Fibroblast of the conjunctiva (primary cell): ENCODE measurements at places on chromosomes 11 and 22.
A peak's percentile ranks its signal among the peaks of the same experiment; 100 is the strongest.

- no peak for DNase-seq
Observed at GRCh38 chr11:107757661-107758060, 45.8 kb upstream of the SLN start.

DNA sequence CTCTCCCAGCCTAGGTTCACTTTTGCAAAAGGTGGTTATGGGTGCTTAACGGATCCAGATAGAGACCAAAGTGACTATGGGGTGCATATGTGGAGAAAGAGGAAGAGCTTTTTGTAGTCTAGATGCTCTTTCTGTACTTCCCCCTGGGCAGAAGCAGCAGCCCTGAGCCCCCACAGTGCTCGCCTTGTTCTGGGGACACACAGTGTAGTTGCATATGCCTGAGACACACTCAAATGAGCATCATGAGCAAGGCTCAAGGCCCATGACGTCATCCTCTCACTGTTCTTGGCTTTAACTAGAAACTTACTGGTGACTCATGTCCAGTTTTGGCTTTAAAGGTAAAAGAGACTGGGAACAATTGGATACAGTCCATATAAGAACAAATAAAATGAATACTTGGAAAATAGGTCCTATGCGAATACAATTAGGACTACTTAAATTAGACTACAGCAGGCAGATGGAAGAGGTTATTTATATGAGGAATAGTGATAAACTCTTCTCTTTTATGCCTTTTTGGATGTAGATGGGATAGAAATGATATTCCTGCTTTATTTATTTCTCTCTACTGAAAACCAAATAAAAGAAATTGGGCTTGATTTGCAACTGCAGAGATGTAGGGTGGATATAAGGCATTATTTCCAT is 20.1 kb upstream of the PEX26 start:
- peak; percentile 97 for DNase-seq

DNA sequence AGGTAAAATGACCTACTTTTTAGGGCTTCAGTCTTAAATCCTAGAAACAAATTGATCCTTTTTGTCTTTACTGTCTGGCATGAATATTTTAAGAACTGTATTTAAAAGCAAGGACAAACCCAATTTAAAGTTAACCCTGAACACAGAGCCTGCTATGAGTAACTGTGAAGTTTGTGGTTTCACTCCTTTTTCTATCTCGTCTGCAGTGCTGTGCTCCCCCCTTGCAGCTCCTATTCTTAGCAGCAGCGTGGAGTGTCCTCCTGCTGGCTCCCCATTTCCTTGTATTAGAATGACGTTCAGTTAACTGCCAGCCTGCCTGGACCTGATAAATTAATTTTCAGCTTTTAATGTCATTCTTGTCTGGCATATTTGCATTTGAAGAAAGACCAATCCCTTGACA is 40.0 kb upstream of the LRRC4C start:
- no peak for DNase-seq

DNA sequence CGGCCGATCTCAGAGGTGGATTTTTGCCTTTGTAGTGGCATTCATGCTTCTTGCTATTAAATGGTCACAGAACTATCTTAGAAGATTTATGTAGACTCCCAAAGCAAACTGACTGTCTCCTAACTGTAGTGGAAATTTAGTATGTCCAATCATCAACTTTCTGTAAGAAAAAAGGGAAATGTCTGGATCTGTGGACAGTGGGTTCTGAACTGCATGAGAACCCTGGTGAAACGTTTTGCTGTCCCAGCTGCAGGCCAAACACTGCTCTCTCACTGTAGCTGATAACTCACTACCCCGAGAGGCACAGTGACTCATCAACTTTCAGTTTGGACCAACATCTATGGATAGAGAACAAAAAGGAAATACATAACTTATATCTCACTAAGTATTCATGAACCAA is 387.1 kb downstream of the SOX6 start:
- peak; percentile 77 for DNase-seq

GRCh38 chr11:64207256-64208085 is 950 bp downstream of the FERMT3 start:
- no peak for DNase-seq

DNA sequence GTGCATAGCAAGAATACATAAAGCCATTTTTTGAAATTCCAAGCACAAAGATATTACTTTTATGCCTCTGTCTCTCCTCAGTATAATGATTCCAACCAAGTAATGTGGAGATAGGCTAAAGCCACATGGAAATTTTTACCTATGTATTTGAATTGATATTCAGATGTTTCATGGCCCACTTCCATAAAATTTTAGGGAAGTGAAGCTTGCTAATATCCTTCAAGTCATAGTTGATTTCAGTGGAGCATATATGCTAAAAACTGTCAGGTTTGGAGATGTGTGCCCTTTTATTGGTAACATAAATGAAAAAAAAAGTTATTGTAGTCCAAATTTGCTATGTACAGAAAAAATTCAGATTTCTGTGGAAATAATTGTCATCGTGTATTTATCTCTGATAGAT is 12.3 kb downstream of the MS4A4E start:
- no peak for DNase-seq

GRCh38 chr11:14342906-14343305 is 16.1 kb downstream of the RRAS2 start:
- DNase-seq: peak; percentile 31

DNA sequence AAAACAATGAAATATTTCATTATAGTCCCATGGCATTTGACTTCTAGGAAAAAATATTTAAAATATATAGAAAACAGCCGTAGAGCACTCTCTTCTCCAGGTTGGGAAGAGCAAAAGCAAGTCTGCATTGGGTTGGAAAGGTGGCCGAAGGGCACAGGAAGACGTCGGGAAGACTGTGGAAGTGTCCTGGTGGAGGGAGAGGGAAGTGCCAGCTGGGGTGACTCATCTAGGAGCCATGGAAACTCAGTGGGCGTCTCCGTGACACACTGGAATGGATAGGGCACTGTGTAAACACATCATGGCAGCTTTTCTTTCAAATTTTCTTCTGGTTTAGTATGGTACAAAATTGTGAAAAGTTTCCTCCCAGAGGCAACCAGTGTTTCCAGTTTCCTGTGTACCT is 12.7 kb downstream of the GTPBP1 start:
- DNase-seq: no peak

DNA sequence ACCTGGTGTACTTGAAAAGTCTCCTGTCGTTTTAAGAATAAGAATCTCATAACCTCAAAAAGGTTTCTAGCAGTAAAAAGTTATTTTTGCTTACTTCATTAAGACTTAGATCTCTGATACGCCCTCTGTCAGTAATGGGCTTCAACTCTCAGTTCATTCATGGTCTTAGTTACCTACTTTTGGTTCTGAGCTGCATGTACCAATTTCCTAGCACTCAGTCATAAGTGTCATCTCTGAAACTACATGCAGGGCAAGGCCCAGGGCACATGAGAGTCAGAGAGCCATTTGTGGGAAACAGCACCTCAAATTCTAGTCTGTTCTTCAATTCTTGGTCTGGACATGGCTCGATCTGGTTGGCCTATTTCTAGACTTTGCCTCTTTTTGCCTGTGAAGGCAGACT is 838.4 kb downstream of the FAM181B start:
- DNase-seq: no peak

DNA sequence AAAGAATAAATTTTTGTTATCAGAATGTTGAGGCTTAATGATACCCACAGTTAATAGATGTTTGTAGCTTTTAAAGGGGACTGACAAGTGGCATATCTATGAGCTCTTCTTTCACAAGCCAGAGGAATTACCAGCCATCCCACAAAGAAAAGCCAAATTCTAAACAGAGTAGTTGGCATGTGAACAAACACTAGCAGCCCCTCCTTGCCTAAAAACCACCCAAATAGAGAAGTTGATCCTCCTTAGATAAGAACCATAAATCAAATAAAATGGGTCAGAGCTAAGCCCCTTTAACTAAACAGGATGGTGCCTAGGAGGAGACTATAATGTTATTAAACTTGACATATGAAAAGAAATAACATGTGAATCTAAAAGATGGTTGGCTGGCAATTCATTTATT is 11.4 kb downstream of the LPXN start:
- DNase-seq: no peak

DNA sequence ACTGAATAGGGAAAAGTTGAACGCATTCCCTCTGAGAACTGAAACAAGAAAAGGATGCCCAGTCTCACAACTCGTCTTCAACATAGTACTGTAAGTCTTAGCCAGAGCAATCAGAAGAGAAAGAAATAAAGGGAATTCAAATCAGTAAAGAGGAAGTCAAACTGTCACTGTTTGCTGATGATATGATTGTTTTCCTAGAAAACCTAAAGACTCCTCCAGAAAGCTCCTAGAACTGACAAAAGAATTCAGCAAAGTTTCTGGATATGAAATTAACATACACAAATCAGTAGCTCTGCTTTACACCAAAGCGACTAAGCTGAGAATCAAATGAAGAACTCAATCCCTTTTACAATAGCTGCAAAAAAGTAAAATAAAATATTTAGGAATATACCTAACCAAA is 471.2 kb upstream of the CNTN5 start:
- no peak for DNase-seq

- DNase-seq: no peak
Observed at GRCh38 chr11:44398266-44399030, 88.5 kb upstream of the ALX4 start.

DNA sequence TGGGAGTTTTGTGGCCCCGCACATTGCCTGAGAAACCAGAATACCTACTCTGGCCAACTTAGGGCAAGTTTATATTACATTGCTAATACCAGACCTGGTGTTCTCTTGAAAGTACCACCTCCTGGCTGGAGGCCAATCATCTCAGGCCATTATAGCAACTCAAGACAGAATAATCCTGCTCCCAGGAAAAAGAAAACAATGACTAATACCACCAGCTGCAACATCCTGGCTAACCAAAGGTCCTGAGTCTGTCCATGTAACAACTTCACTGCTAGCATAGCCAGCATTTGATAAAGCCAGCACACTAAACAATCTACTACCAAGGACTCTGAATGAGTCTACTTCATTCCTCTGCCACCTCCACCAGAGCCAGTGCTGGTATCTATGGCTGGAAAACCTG is 1298.7 kb upstream of the CNTN5 start:
- DNase-seq: peak; percentile 65

DNA sequence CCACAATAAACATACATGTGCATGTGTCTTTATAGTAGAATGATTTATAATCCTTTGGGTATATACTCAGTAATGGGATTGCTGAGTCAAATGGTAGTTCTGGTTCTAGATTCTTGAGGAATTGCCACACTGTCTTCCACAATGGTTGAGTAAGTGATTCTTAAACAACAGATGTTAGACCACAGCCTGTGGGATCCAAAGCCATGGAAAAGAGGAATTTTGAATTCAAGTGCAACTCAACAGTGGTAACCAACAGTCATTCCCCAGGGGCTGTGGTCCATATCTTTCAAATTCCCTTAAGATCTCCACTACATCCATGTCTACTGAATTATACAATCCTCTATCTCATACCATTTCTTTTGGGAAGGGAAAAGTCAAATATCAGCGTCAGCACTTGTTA is 321.5 kb downstream of the LARGE1 start:
- DNase-seq: no peak

DNA sequence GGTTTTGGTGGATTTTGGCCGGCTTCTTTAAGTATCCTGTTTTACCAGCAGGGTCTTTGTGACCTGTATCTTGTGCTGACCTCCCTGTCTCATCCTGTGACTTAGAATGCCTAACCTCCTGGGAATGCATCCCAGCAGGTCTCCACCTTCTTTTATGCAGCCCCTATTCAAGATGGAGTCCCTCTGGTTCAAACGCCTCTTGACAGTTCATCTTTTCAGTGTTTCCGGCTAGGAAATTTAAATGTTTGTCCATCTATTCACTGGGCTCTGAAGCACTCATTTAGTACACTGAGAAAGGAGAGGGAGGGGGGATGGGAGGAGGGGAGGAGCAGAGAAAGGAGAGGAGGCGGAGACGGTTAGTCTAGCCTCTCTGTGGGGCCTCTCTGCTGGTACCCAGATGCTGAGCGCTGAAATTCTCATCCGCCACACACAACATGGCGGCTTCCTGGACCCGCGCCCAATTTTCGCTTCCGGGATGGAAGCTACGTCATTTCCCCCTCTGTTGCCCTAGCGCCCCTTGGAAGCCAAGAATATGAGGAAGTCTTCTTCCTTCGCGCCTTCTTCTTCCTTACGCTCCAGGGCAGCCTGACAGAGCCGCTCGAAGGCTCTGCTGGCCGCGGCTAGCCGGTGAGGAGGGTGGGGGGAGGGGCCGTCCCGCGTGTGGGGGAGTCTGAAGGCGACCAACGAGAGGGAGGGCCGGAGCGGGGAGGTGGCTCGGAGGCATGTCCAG is 69.0 kb upstream of the SYT13 start:
- peak; percentile 55 for DNase-seq

DNA sequence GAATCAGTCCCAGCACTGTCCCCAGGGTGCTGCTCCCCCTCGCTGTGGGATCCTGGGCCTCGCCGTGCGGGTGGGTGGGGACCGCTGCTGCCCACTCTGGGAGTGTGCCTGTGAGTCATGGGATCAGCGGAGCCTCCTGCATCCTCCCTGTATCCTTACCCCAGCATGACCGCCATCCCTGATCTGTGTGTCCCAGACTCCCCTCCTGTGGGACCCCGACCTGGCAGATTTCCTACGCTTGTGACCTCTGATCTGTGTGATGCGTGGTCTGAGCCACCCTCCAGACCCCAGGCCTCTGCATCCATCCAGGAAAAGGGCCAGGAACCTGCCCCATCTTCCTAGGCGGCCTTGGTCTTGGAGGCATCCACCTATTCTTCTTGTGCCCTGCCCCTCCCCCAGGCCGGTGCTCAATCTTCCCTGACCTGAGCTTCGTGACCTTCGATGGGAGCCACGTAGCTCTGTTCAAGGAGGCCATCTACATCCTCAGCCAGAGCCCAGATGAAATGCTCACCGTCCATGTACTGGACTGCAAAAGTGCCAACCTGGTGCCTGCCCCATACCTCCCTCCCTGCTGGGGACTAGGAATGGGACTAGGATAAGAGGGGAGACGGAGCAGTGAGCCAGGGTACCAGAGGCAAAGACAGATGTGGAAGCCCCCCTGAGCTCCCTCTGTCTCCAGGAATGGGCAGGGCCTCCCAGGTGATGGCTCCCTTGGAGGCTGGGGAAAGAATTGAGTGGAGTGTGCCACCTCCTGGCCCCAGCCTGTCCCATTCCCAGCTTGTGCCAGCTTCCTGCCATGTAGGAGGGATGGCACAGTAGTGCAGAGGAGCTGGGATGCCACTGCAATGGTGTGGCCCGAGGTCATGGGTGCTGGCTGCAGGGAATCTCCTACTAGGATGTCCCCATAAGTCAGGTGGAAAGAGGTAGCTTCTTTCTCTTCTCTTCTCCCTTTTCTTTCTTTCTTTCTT is 65.4 kb downstream of the OTOG start:
- DNase-seq: no peak

- no peak for DNase-seq
Observed at GRCh38 chr11:129404731-129405130, 29.1 kb downstream of the BARX2 start.

GRCh38 chr11:110337570-110338193 is 41.3 kb upstream of the RDX start:
- DNase-seq: no peak

GRCh38 chr11:23232652-23233051 is 372.4 kb upstream of the CCDC179 start:
- DNase-seq: no peak

- DNase-seq: no peak
Observed at GRCh38 chr11:70250876-70251658, 19.4 kb upstream of the PPFIA1 start.
